ENCODE measurements at places on chromosomes 16 and 17. TPM values are rescaled to one million over a fixed set of nuclear protein-coding genes. Genes with fewer than 3 reads are reported as not detected.

The MMP25 gene
- total RNA-seq: 1.7 TPM

The TMEM208 gene
- 16.9 TPM for total RNA-seq

The KRT36 gene
- total RNA-seq: not detected

The C16orf96 gene
- 0.24 TPM for total RNA-seq

The EVI2B gene
- 5.6 TPM for total RNA-seq

The CFAP97D1 gene
- not detected for total RNA-seq

The SDR42E1 gene
- 0.11 TPM for total RNA-seq

The KCNG4 gene
- not detected for total RNA-seq

The NXPH3 gene
- 3.4 TPM for total RNA-seq

The AMDHD2 gene
- total RNA-seq: 12.6 TPM

The RAPGEFL1 gene
- 1.6 TPM for total RNA-seq

The CRYBA1 gene
- not detected for total RNA-seq

The PIMREG gene
- 0.93 TPM for total RNA-seq

The ACSM5 gene
- 1.7 TPM for total RNA-seq

The FBXO39 gene
- not detected for total RNA-seq

The BHLHA9 gene
- not detected for total RNA-seq

The BLMH gene
- total RNA-seq: 10.8 TPM

The ST6GALNAC1 gene
- 2.4 TPM for total RNA-seq

The NPIPA3 gene
- 1.4 TPM for total RNA-seq

The NPIPB2 gene
- 3.0 TPM for total RNA-seq

The CCT6B gene
- 1.8 TPM for total RNA-seq

The SMTNL2 gene
- 41.6 TPM for total RNA-seq

The ZNF385C gene
- not detected for total RNA-seq

The TUBG2 gene
- 25.7 TPM for total RNA-seq

The SNF8 gene
- total RNA-seq: 67.2 TPM

The MON1B gene
- 10.8 TPM for total RNA-seq

The CDR2L gene
- total RNA-seq: 28.8 TPM

The SLFN12 gene
- total RNA-seq: 3.4 TPM

The ABCC3 gene
- total RNA-seq: 4.5 TPM

The DPEP1 gene
- not detected for total RNA-seq

The YPEL3 gene
- 140 TPM for total RNA-seq

The PARD6A gene
- 3.9 TPM for total RNA-seq

The EFNB3 gene
- total RNA-seq: 5.9 TPM

The KRTAP3-2 gene
- not detected for total RNA-seq

The LRRC36 gene
- 0.33 TPM for total RNA-seq

The GRB2 gene
- total RNA-seq: 112 TPM

The MAF gene
- 16.7 TPM for total RNA-seq

The GGT6 gene
- not detected for total RNA-seq

The PHB1 gene
- 123 TPM for total RNA-seq

The RAB11FIP4 gene
- 7.2 TPM for total RNA-seq

The KRTAP17-1 gene
- not detected for total RNA-seq

The KRTAP4-4 gene
- not detected for total RNA-seq

The DNAI2 gene
- not detected for total RNA-seq

The GFAP gene
- total RNA-seq: 4.6 TPM

The KRT17 gene
- not detected for total RNA-seq

Data from right atrium auricular region (tissue), 2 donors.